NCI-H526 treated with DMSO at 0.1 percent for 48 hours (cell line): ENCODE measurements at places on chromosomes 16 and 17.
A peak's percentile ranks its signal among the peaks of the same experiment; 100 is the strongest.

GRCh38 chr17:56023851-56024250, 129.4 kb upstream of the ANKFN1 start:
- no peak for DNase-seq

DNA sequence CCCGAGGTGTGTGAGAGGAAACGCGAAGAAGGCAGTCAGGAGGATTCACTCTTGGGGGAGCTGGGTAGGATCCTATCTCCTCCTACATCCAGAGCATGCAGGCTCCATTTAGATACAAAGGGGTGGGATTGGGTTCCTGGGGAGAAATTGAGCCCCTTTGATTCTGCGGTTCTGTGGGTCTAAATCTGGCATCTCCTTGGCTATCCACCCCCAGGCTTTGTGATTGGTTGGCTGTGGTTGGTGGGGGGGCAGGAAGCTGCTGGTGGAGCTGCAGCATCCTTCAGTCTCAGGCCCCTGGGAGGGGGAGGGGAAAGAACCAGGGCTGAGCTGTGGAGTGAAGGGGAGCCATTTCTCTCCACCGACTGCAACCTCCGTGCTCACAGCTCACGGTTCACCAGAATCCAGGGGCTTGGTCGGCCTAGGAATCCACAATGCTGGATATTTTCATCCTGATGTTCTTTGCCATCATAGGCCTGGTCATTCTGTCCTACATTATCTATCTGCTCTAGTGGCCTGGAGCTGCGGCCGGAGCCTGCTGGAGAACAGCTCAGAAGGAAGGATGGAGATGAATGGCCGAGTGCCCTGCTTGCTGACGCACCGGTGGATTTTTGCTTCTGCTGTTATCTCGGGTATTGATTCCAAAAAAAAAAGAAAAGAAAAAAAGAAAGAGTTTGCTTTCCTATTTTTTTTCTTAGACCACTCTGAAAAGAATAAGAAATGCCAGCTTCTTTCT, at the start of gene LASP1NB:
TSS of gene LASP1NB (plus strand) at position 352 of the 733 bp plus-strand sequence.
- DNase-seq = no peak

GRCh38 chr16:14283786-14284185, 212.7 kb downstream of the MRTFB start:
- DNase-seq = no peak

DNA sequence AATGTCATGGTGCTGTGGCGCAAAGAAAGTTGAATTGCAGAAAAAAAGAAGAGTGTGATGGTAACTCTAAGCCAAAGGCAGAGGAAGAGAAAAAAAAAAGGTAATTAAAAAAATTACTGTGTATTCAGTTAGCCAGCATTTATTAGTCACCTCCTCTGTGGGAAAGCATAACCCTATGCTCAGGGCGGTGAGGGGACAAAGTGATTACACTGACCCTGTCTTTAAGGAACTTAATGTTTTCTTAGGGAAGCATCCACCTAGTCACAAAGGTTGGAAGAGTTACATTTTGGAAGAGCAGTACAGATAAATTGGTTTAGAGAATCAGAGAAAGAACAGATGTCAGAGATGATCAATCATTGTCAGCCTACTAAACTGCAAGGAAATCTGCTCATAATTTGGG, 410.3 kb downstream of the CDH11 start:
- no peak for DNase-seq

DNA sequence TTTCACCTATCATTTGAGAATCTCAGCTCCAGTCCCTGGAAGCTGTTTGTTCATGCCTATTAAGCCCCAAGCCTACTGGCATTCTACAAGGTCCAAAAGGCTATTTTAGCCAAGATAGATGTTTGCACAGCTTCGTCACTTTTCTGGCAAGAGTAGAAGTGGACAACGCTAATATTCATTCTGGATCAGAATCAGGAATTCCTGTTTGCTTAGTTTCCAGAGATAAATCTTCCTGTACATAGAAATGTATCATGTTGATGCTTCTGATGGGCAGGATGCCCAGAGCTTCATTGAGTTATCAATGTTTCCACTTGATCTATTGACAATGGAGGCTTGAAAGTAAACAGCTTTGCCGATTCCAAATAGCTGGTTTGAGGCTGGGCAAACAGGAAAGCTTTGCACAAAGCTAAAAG, 260.7 kb upstream of the CA10 start:
- no peak for DNase-seq

DNA sequence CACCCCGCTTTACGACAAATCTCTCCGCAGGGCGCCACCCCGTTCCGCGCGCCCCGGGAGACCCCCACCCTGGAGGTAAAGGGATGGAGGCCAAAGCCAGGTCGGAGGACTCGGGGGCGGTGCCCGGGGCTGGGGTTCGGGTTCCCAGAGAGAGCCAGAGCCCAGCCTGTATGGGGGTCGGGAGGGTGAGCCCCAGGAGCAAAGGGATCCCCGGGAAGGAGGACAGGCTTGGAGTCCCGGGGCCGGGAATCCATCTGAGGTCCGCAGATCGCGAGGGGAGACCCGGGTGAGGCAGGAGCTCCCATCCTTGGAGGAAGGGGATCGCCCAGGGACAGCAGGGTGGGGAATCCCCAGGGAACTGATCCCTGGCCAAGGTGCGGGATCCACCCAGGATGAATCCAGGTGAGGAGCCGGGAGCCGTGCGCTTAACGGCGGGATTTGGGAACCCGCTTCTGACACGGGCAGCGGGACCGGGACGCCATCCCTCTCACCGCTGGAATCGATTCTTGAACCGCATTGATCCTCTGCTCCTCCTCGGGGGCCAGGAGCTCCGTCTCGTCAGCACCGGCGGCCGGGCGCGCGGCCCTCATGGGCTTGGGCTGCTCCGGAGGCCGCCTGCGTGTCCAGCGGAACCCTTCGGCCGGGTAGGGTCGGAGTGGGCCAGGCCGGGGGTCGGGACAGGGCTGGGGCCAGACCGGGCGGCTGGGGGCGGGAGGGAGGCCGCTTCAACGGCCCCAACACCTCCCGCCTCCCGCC, at the start of gene MMD:
TSS of gene MMD (minus strand) at position 657 of the 756 bp plus-strand sequence. CDS start at position 517, 140 bp downstream.
- peak; percentile 27 for DNase-seq

- no peak for DNase-seq
Observed at GRCh38 chr16:1097156-1097555, 1.1 kb upstream of the C1QTNF8 start.

DNA sequence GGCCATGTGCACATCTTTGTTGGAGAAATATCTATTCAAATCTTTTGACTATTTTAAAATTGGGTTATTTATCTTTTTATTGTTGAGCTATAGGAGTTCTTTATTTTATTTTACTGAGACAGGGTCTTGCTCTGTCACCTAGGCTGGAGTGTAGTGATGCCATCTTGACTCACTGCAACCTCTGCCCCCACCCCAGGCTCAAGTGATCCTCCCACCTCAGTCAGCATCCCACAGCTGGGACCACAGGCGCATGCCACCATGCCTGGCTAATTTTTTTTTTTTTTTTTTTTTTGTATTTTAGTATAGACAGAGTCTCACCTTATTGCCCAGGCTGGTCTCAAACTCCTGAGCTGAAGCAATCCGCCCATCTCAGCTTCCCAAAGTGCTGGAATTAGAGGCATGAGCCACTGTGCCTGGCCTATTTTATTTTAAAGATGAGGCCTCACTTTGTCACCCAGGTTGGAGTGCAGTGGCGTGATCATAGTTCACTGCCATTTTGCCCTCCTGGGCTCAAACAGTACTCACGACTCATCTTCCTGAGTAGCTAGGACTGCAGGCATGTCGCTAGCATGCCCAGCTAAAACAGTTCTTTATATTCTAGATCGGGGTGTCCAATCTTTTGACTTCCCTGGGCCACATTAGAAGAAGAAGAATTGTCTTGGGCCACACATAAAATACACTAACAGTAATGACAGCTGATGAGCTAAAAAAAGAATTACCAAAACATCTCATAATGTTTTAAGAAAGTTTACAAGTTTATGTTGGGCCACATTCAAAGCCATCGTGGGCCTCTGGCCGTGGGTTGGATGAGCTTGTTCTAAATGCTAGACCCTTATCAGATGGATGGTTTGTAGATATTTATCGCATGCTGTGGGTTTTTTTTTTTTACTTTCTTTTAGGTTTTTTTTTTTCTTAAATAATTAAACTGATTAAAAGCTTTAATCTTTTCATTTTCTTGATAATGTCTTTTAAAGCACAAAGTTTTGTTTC, 13.7 kb downstream of the TENT4B start:
- DNase-seq = no peak

- no peak for DNase-seq
Observed at GRCh38 chr17:61026818-61027217, 349.2 kb downstream of the BCAS3 start.

- no peak for DNase-seq
Observed at GRCh38 chr16:73430138-73430537, 382.2 kb upstream of the ZFHX3 start.

DNA sequence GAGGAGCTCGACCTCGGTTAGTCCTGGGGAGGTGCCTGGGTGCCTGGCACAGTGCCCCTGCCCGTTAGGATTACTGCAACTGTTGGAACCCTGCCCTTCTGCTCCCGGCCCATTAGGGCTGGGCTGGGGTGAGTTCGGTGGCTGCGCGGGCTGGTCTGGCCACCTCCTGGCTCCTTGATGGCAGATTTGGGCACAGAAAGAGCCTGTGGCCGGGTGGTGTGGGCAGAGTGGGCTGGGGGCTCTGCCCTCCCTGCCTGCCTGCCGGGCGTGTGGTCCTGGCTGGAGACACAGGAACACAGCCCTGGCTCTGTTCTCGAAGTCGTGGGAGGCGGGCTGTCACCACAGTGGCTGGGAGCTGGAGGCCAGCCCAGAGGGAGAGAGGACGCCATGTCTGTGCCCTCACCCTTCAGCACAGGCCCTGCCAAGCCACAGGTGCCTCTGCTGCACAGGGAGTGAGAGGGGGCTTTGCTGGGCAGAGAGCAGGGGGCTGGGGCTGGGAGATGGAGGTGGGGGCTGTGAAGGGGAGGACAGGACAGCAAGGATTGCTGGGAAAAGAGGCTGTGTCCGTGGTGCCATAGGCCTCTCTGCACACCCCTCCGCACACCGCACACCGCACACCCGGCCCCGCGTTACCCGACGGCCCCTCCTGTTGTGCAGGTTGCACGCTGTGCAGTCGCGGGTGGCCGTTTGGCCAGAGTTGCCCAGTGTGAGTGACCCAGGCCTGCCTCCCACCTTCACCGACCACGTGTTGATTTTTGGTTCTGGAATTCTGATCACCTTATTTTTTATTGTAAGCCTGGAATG, 236.6 kb upstream of the GSE1 start:
- no peak for DNase-seq

GRCh38 chr16:30084816-30085159, 6.9 kb downstream of the TBX6 start:
- DNase-seq = no peak

DNA sequence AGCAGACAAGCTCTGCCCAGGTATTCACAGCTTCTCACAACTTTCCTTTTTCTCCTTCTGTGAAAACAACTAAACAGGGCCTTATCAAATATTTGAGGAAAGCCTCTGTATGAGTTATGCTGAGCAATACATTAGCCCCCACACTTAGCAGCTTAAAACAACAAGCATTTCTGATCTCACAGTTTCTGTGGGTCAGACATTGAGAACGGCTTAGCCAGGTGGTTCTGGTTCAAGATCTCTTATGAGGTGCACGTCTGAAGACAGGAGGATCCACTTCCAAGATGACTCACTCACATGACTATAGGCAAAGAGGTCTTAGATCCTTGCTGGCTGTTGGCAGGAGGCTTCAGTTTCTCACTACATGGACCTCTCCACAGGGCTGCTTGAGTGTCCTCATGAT, 181.4 kb upstream of the WSCD1 start:
- DNase-seq = no peak
